GM12864 (cell line): ENCODE measurements at places on chromosomes 11 and 22.

- DNase-seq: no peak
Observed at GRCh38 chr22:46726066-46726985, 11.7 kb downstream of the CERK start.

GRCh38 chr11:34176751-34177209 lies 71.4 kb downstream of the NAT10 start:
- no peak for DNase-seq

GRCh38 chr11:122756417-122756816 lies 81.9 kb upstream of the CRTAM start:
- no peak for DNase-seq

GRCh38 chr11:60813324-60813723 lies 28.2 kb downstream of the MS4A10 start:
- DNase-seq: no peak

DNA sequence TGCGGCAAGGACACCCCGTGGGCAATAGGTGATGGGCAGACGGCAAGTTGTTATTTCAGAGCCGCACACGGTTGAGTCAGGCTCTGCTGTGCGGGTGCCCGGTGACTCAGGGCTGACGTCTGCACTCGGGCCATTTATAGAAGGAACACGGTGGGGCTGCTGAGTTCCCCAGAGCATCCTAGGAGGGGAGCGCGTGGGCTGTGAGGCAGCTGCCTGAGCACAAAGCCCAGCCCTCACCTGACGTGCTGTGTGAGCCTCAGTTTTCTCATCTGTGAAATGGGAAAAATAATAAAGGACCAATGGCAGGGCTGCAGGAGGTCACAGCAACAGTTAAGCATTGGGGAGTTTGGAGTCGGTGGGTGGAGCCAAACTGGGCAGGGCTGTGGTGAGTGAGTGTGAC lies 11.3 kb upstream of the RHOD start:
- no peak for DNase-seq

DNA sequence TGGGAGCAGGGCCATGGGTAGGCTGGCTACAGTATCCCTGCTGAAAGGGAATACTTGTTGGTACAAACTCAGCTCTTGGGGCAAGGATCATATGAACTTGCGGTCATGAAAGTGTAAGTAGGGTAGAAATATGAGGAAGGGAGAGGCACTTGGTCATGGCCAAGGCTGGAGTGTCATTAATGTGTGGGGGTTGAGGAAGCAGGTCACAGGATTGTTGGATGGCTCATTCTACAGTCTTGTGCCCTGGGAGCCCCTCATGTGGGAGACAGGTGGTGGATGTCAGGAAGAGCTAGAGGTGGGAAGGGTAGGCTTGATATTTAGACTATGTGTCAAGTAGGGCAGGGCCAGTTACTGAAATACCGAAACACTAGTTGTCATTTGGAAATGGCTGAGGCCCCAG lies 95.5 kb downstream of the RRM1 start:
- DNase-seq: no peak

- DNase-seq: no peak
Observed at GRCh38 chr22:17191163-17191784, 28.0 kb downstream of the ADA2 start.

- no peak for DNase-seq
Observed at GRCh38 chr22:33864723-33865130, 55.5 kb downstream of the LARGE1 start.

GRCh38 chr22:37304595-37305343 lies 22.5 kb downstream of the CYTH4 start:
- DNase-seq: no peak
